Left lung (tissue), 14 donors: ENCODE measurements at places on chromosomes 5 and 9. TPM values are rescaled to one million over a fixed set of nuclear protein-coding genes. Genes with fewer than 3 reads are reported as not detected.

The INSL6 gene
- not detected for total RNA-seq

The SLC2A8 gene
- 23.2 TPM for total RNA-seq

The LRRC70 gene
- total RNA-seq = 1.1 TPM

The POLK gene
- total RNA-seq = 33.5 TPM

The SPATA31C1 gene
- total RNA-seq = not detected

The ESM1 gene
- total RNA-seq = 5.4 TPM
